ENCODE measurements at places on chromosomes 3 and 15.

- no peak for DNase-seq
Measured at GRCh38 chr3:73727117-73727821, 102.5 kb upstream of the PDZRN3 start.

GRCh38 chr15:52136442-52136980 lies 23.9 kb upstream of the BCL2L10 start:
- DNase-seq: no peak

- no peak for DNase-seq
Measured at GRCh38 chr3:130741946-130742610, 4.6 kb downstream of the PIK3R4 start.

DNA sequence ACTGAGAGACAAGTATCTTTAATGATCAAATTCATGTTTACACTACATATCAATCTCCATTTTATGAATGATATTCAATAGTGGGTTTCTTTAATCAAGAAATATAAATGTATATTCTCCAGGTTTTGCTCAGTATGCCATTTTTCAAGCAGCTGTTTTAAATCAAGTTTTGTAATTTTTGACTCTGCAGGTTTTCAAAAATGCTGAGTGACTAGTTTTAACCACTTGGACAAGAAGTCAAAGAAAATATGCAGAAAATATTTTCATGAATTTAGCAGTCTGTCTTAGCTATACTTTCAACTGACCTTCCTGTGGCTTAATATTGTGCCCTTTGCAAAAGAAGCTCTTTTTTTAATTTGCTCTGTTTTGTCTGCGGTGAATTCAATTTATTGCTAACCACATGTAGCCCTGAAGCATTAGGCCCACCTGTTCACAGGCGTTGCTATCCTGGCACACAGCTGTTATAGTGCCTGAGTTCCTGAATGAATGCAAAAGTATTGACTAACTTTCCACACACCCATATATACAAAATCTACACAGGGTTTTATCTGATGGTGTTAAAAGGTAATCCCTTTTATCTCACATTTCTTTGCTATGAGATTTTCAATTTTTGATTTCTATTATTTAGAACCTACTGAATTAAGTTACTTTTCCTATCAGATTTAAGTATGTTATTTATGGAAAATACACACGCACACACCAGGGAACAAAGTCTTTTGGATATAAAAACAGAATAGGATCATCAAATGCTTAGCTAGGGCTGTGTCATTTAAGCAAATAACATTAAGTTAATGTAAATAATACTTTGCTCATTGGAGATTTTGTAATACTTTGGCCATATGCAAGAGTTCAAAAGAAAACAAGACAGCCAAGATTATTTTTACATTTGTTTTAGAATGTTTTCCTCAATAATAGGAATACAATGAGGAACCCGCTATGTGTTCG lies 1166.1 kb upstream of the GBE1 start:
- no peak for DNase-seq

- DNase-seq: no peak
Measured at GRCh38 chr3:183581496-183582155, 26.1 kb upstream of the KLHL6 start.

DNA sequence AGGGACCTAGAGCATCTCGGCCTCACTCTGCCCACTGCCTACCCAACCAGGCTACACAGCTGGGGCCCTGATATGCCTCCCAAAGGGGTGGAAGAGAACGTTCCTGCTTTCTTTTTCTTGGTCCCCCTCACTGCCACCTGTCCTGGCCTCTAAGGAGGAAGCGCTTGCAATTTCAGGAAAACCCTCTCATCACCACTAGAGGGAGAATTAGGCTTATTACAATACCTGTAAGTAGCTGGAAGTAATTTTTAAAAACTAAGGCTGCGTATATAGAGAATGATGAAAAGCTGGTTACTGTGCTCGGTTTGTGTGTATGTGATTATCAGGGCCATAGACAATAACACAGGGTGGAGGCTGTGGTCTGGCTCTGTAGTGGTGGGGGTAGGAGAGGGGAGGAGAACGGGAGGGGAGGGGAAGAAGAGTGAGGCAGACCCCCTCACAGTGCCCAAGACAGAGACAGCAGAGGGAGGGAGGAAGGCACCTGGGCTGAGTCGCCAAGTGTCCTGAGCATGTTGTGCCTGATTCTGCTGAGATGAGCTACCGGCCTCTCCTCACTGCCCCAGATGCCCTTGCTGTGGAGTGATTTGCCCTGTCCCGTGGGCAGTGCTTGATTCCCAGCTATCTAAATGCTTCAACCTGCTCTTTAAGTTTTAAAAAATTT lies 3.3 kb downstream of the GABRG3 start:
- DNase-seq: no peak

GRCh38 chr15:57697588-57697987 lies 8.9 kb upstream of the POLR2M start:
- DNase-seq: no peak

- DNase-seq: no peak
Measured at GRCh38 chr3:97952280-97952679, 20.0 kb downstream of the RIOX2 start.

DNA sequence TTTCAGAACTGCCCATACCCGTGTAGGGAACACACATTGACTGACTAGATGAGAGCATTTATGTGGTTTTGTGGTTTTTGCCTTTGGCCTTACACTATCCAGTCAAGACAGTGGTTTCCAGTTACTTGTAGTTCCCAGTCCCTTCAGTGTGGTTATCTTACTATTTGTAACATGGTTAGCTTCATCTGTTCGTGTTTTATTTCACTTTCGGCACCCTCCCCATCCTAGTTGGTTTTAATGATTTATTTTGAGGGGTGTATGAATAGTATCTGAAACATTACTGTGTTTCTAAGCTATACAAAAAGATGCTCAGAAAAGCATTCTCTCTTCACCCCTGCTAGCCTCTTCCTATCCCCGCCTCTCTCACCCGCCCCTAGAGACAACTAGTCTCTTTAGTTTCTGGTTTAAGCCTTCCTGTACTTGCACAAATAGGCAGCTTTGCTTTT lies 14.1 kb downstream of the LYSMD4 start:
- DNase-seq: no peak

Data from activated gamma-delta T cell treated with anti-CD3 and anti-CD28 coated beads, Interleukin-2, amount 50 U/mL, for 16 hours (primary cell).